ENCODE measurements at places on chromosomes 1 and 21.

DNA sequence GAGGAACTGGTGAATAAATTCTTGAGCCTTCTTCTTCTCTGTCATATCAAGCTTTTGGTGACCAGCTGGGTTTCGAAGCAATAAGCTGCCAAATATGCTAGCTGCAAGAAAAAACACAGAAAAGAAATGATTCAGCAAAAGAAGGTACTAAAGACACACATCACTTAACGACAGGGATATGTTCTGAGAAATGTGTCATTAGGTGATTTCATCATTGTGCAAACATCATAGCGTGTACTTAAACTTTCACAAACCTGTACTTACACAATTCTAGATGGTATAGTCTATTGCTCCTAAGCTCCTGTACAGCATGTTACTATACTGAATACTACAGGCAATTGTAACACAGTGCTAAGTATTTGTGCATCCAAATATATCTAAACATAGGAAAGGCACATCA, 2.9 kb upstream of the MTF1 start:
- H3K27ac ChIP-seq: no peak overlapping the region
- H3K27me3 ChIP-seq: no peaks in the 10 kb centered on the region
- H3K36me3 ChIP-seq: peaks cover 23% of the 10 kb centered on the region
- H3K4me1 ChIP-seq: peaks cover 20% of the 10 kb centered on the region
- DNase-seq: no peak
- H3K4me3 ChIP-seq: no peak overlapping the region

DNA sequence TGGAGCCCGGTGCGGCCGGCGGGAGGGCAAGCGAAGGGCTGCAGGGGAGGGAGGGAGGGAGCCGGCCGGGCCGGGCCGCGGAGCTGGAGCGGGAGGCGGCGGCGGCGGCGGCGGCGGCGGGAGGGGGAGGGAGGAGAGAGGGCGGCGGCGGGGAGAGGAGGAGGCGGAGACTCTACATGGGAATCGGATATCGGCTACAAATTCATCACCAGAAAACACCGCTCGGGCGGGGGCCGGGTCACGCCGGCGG, at the start of gene AKT3:
Gene AKT3, minus strand, starts transcription at position 42 of the 250 bp plus-strand sequence. CDS start 7,073 bp downstream, outside the sequence.
- H3K36me3 ChIP-seq: peaks cover 1% of the 10 kb centered on the region
- peak within 1 kb of the TSS; percentile 94 for H3K27ac ChIP-seq
- peaks cover 45% of the 10 kb centered on the region for H3K27me3 ChIP-seq

GRCh38 chr1:31694069-31694963, 9.5 kb downstream of the COL16A1 start:
- H3K4me1 ChIP-seq: peaks cover 3% of the 10 kb centered on the region
- no peaks in the 10 kb centered on the region for H3K27me3 ChIP-seq
- DNase-seq: no peak

DNA sequence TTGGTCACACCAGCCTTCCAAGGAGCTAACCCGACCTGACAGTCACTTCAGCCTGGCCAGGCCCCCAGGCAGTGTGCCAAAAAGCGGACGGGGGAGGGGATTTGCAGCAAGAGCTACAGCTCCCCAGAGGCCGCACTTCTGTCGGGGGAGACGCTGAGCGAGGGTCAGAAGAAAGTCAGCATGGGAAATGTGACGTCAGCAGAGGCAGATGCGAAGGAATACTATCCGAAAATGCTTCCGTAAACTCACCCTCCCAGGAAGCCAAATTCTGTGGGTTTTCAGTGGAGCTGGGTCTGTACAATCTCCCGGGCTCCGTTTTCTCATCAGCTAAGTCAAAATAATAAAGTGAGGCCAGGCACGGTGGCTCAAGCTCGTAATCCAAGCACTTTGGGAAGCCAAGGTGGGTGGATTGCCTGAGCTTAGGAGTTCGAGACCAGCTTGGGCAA, 28.5 kb upstream of the ECE1 start:
- H3K36me3 ChIP-seq: peaks cover 4% of the 10 kb centered on the region
- peaks cover 11% of the 10 kb centered on the region for H3K4me1 ChIP-seq
- DNase-seq: no peak
- H3K27ac ChIP-seq: no peak overlapping the region
- H3K27me3 ChIP-seq: no peaks in the 10 kb centered on the region

DNA sequence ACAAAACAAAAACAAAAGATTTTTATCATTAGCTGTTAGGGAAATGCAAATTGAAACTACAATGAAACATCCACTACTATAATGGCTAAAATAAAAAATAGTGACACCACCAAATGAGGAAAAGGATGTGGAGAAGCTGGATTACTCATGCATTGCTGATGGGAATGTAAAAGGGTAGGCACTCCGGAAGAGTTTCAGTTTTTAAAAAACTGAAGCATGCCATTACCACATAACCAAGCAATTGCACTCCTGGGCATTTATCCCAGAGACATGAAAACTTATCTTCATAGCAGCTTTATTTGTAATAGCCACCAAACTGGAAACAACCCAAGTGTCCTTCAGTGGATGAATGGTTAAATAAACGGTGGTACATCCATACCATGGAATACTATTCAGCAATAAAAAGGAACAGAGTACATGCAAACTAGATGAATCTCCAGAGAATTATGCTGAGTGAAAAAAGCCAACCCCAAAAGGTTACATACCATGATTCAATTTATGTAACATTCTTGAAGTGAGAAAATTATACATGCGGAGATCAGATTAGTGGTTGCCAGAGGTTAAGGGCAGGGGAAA, 14.5 kb upstream of the CFAP298 start:
- no peak for DNase-seq
- H3K27me3 ChIP-seq: peaks cover 5% of the 10 kb centered on the region

DNA sequence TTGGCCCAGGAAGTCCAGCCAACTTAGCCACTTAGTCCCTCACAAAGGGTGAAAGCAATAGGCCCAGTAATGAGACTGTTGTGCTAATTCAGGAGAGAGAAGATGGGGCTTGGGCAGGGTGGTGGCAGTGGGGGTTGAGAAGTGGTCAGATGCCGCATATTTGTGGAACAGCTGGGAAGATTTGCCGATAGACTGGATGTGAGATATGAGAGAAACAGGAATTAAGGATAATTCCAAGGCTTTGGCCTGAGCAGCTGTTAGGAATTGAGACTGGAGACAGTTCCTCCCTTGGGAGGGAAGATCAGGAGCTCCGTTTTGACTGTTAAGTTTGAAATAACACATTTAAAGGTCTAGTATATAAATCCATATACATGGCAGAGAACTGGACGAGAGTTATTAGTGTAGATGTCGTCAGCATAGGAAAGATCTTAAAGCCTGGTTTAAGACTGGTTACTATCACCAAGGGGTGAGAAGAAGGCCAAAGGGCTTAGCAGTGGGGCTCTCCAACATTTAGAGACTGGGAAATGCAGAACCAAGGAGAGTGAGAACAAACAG, 323.7 kb upstream of the FAM78B start:
- H3K4me1 ChIP-seq: peaks cover 12% of the 10 kb centered on the region
- H3K27ac ChIP-seq: no peak overlapping the region
- DNase-seq: no peak
- peaks cover 3% of the 10 kb centered on the region for H3K27me3 ChIP-seq
- no peak overlapping the region for H3K4me3 ChIP-seq
- no peaks in the 10 kb centered on the region for H3K36me3 ChIP-seq

DNA sequence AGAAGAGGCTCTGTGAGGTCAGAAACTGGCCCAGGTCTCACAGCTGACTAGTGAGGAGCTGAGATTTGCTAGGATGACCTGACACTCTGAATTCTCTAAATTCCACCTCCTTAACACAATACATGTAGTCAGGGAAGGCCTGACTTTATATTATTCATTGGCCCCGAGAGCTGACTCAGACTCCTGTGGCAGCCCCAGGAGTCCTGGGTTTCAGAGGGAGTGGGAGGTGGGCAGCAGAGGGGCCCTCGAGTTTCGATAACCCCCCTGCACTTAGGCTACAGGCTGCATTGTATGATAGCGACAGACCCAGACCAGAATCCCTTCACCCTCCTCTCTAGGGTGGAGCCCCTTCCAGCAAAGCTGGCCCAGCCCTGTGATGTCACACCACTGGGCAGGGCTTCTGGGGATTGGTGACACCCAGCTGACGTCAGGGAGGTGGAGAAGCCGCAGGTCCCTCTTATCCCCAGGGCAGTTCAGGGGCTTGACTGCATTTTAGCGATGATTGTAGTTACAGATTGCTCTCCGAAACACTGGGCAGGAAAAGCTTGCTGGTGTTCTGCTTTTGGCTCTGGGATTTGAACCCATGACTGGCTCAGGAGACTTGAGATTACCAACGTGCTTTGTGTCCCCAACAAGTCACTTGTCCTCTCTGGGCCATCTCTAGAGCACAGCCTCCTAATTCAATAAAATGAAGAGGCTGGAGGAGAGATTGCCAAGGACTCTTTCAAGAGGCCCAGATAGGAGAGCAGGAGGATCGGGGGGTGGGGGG, 17.0 kb upstream of the GPR37L1 start:
- DNase-seq: no peak
- no peak overlapping the region for H3K4me3 ChIP-seq
- H3K27ac ChIP-seq: no peak overlapping the region
- H3K27me3 ChIP-seq: no peaks in the 10 kb centered on the region
- no peaks in the 10 kb centered on the region for H3K4me1 ChIP-seq

GRCh38 chr1:12556368-12556930, 61.6 kb downstream of the DHRS3 start:
- no peaks in the 10 kb centered on the region for H3K27me3 ChIP-seq
- no peak overlapping the region for H3K27ac ChIP-seq
- no peak overlapping the region for H3K4me3 ChIP-seq
- H3K4me1 ChIP-seq: no peaks in the 10 kb centered on the region
- DNase-seq: no peak

GRCh38 chr1:28002600-28002999, 42.8 kb downstream of the XKR8 start:
- no peak overlapping the region for H3K4me3 ChIP-seq
- DNase-seq: no peak
- H3K36me3 ChIP-seq: peaks cover 32% of the 10 kb centered on the region
- no peaks in the 10 kb centered on the region for H3K27me3 ChIP-seq
- no peaks in the 10 kb centered on the region for H3K4me1 ChIP-seq
- no peak overlapping the region for H3K27ac ChIP-seq

GRCh38 chr1:8396786-8397406, 79.0 kb downstream of the SLC45A1 start:
- H3K27me3 ChIP-seq: no peaks in the 10 kb centered on the region
- H3K36me3 ChIP-seq: peaks cover 24% of the 10 kb centered on the region
- H3K4me1 ChIP-seq: peaks cover 57% of the 10 kb centered on the region
- H3K27ac ChIP-seq: peak overlapping the region; percentile 28
- peak overlapping the region; percentile 16 for H3K4me3 ChIP-seq
- DNase-seq: peak; percentile 44

DNA sequence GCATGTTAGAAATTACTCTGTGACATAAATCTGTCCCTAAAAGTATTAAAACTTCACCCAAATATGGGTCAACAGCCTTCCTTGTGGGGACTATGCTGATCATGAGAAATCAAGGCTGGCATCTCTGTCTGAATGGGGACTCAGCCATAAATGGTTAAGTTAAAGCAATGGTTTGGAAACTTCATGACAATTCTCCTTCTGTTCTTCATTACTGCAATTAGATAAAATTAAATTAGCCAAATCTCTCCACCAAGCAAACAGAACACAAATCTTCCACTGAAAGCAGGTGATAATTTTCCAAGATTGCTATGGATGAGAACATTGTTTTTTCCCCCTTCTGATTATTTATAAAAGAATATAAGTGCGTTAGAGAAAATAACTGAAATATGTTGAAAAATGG, 346.1 kb downstream of the KCNH1 start:
- no peak for DNase-seq
- H3K27me3 ChIP-seq: peaks cover 29% of the 10 kb centered on the region
- H3K36me3 ChIP-seq: peaks cover 2% of the 10 kb centered on the region
- peaks cover 23% of the 10 kb centered on the region for H3K4me1 ChIP-seq
- no peak overlapping the region for H3K4me3 ChIP-seq
- no peak overlapping the region for H3K27ac ChIP-seq

DNA sequence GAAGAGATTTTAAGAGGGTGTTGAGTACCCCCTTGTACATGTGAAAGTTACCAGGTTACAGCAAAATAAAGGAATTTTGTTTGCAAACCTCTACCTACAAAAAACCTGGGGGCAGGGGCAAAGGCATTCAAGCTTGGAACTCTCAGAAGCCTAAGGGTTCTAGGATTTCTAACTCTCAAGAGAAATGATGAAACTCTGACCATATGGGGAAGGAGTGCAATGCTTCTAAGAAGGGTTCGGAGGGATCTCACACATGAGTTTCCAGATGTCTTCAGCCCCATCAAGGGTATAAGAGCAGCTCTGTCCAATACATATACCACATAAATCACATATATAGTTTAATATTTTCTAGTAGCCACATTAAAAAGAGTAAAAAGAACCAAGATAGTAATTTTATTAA, 7.3 kb upstream of the FCGR2A start:
- H3K4me1 ChIP-seq: peaks cover 15% of the 10 kb centered on the region
- no peak overlapping the region for H3K27ac ChIP-seq
- H3K4me3 ChIP-seq: no peak overlapping the region
- H3K27me3 ChIP-seq: peaks cover 57% of the 10 kb centered on the region
- no peaks in the 10 kb centered on the region for H3K36me3 ChIP-seq
- DNase-seq: no peak

DNA sequence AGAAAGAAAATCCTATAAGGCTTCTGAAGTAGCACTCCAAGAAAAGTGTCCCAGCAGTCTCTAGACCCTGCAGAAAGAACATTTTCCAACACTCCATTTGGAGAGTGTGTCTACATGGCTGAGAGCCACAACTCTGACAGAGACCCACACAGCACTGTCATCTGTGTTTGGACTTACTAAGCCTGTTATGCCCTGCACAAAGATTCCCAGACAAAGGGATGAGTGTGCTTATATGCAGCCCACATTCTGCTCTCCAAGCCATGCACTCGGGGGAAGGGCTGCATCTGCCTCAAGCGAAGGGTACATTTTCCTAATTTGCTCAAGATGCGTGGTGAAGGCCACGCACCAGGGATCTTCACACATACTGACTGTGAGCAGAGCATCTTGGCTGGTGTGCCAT, 24.4 kb upstream of the SLAMF6 start:
- H3K27ac ChIP-seq: no peak overlapping the region
- peaks cover 55% of the 10 kb centered on the region for H3K36me3 ChIP-seq
- H3K4me3 ChIP-seq: no peak overlapping the region
- no peak for DNase-seq
- H3K4me1 ChIP-seq: peaks cover 13% of the 10 kb centered on the region
- no peaks in the 10 kb centered on the region for H3K27me3 ChIP-seq

- H3K27ac ChIP-seq: no peak overlapping the region
- H3K4me3 ChIP-seq: no peak overlapping the region
- DNase-seq: no peak
- no peaks in the 10 kb centered on the region for H3K4me1 ChIP-seq
- no peaks in the 10 kb centered on the region for H3K36me3 ChIP-seq
Measured at GRCh38 chr1:61836649-61837048, 94.4 kb downstream of the PATJ start.

GRCh38 chr1:67493148-67493547, 62.9 kb upstream of the SERBP1 start:
- H3K27ac ChIP-seq: no peak overlapping the region
- H3K27me3 ChIP-seq: no peaks in the 10 kb centered on the region
- H3K36me3 ChIP-seq: no peaks in the 10 kb centered on the region
- DNase-seq: no peak
- H3K4me3 ChIP-seq: no peak overlapping the region

GRCh38 chr1:161988413-161988812, 35.3 kb downstream of the OLFML2B start:
- no peak for DNase-seq
- no peak overlapping the region for H3K27ac ChIP-seq
- H3K4me1 ChIP-seq: no peaks in the 10 kb centered on the region

All from T-helper 2 cell treated with Interferon-gamma antibody and Interleukin-4, amounts not matched to agents 5 μg/mL and 100 μg/mL, for 36 hours (primary cell).